ENCODE measurements at places on chromosomes 7 and 10.

GRCh38 chr7:95686109-95686508 is 86.2 kb upstream of the DYNC1I1 start:
- DNase-seq: no peak

GRCh38 chr7:158541346-158542010 is 46.1 kb downstream of the PTPRN2 start:
- DNase-seq: no peak

DNA sequence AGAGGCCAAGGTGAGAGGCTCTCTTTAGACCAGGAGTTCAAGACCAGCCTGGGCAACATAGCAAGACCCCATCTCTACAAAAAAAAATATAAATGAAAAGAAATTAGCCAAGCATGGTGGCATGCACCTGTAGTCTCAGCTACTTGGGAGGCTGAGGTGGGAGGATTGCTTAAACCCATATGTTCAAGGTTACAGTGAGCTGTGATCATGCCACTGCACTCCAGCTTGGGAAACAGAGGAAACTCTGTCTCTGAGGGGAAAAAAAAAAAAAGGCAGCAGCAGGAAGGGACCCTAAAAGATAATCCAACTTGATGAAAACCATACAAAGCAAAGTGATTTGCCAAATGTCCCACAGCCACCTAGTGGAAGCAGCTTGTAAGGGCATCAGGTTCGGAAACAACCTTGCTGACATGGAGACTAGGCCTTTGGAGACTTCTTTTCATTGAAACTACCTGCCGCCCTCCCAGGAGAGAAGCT is 15.6 kb upstream of the PBLD start:
- no peak for DNase-seq

- no peak for DNase-seq
These were observed 11.8 kb downstream of the HTRA1 start for GRCh38 chr10:122473116-122473515.
